ENCODE measurements at places on chromosomes 1 and 21.
A peak's percentile ranks its signal among the peaks of the same experiment; 100 is the strongest.

GRCh38 chr1:157540160-157540748 lies 12.1 kb downstream of the FCRL5 start:
- no peak for DNase-seq

- DNase-seq = no peak
These were observed 12.9 kb downstream of the FAAH start for GRCh38 chr1:46406881-46407608.

- DNase-seq = no peak
These were observed 36.4 kb downstream of the CFAP74 start for GRCh38 chr1:1967151-1967550.

- no peak for DNase-seq
These were observed 43.6 kb downstream of the SLC19A1 start for GRCh38 chr21:45498646-45499000.

DNA sequence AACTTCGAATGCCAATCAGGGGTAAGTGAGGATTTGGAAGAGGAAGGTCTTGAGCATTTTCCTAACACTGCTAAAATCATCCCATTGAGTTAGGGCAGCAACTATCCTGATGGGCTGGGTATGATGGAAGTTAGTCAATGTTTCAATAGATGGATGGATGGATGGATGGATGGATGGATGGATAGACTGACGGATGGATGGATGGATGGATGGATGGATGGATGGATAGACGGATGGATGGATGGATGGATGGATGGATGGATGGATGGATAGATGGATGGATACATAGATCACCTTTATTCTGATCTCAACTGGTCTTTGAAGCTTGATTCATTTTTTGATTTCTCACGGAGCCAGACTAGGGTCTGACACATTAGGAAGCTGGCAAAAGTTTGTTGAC lies 2.3 kb upstream of the CLDN14 start:
- DNase-seq = no peak

- no peak for DNase-seq
These were observed 590.8 kb upstream of the PRMT6 start for GRCh38 chr1:106465666-106466065.

DNA sequence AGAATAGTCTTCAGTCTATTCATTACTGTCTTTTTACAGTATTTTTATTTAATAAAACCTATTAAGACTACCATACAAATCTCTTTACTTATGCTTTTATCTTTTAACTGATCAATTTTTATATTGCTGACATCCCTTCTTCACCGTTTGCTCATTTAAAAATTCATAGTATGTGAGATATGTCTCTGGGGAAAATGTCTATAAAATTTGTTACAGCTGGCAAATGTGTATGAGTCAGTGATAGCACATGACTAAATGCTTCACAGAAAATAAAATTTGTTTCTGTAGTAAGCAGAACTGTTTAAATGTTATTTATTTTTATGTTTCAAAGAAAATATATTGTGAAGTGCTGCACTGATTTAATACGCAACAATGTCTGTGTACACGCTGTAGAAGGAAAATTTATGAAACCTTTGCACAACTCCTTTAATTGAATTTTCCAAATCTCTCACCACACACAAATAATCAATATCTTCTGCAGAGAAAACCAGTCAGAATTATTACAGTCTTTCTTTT lies 74.2 kb downstream of the ITGB3BP start:
- no peak for DNase-seq

DNA sequence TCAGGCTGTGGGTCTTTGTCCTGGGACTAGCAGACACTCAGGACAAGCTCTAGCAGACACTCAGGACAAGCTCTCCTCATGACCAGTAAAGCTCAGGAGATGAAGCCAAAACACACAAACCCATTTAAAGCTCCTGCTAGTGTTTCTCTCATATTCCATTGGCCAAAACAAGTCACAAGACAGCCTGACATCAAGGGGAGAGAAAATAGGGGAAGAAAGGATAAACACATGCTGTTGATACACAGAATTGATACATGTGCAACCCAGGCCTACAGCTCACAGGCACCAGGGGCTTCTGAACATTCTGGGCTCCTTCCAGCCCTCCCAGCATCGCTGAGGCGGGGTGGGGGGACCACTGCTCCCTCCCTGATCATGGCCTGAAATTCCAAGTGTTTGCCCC lies 35.3 kb downstream of the ATF3 start:
- no peak for DNase-seq

DNA sequence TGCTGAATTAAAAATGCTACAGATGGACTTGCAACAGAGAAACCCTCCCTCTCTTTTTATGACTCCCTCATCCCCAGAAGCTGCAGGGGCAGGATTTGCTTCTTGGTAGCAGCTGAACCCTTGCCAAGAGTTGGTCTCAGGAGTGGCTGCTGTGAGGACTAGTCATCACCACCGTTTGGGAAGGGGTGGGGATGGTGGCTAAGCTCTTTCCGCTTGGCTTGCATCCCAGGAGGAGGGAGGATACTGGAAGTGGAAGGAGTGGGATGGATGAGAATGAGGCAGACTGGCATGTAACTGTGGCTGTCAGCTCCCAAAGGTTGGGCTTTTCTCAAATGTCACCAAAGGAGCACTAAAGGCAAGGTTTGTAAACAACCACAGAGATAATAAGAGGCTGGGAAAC lies 50.8 kb upstream of the COL24A1 start:
- no peak for DNase-seq

- DNase-seq = no peak
These were observed 111.5 kb downstream of the SEC16B start for GRCh38 chr1:177858332-177858821.

DNA sequence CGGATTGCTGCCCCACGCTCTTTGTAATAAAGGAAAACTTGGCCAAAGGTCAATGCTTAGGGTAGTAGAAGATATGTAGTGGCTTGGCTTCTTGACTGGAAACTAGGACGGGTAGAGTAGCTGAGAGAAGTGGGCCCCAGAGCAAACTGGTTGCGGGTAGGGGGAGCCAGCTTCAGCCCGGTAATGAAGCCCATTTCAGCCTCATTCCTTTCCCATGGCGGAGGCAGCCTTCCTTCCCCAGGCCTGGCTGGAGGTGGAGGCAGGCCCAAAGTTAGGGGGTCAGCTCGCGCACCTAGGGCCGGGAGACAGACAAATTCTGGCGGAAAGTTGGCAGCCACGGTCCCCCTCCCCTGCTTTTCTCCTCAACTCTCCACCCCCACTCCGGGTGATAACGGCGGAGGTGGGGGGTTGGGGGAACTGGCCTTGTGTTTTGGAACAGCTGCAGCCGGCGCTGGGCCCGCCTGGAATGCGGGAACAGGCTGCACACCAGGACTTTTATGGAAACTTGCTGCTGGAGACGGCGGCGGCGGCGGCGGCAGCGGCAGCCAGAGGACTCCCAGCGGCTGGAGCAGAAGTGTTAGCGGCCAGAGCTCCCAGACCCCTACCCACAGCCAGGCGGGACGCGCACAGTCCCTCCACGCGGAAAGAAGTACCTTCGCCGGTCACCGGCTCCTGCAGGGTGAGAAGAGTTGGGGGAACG lies at the start of gene NEXN:
Gene NEXN, plus strand, starts transcription at position 544 of the 700 bp plus-strand sequence. CDS start 27,483 bp downstream, outside the sequence.
- peak; percentile 33 for DNase-seq

- DNase-seq = no peak
These were observed 288.5 kb downstream of the TPR start for GRCh38 chr1:186086583-186086982.

- no peak for DNase-seq
These were observed 3.3 kb upstream of the TMEM240 start for GRCh38 chr1:1543706-1544099.

- DNase-seq = no peak
These were observed 117.2 kb downstream of the BRINP2 start for GRCh38 chr1:177287994-177288393.

DNA sequence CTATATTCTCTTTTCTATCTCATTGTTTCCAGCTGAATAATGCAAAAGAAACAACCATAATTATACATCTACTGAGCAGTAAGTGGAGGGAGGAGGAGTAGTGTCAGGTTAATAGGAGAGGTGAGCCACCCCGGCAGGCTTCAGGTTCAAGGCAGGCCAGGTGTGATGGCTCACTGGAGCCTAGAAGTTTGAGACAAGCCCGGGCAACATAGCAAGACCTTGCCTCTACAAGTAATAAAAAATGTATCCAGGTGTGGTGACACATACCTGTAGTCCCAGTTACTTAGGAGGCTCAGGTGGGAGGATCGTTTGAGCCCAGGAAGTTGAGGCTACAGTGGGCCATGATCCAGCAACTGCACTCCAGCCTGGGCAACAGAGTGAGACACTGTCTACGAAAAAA lies 1.9 kb upstream of the DIP2A start:
- DNase-seq = no peak

- DNase-seq = no peak
These were observed 99.7 kb downstream of the GLIS1 start for GRCh38 chr1:53639251-53639763.

DNA sequence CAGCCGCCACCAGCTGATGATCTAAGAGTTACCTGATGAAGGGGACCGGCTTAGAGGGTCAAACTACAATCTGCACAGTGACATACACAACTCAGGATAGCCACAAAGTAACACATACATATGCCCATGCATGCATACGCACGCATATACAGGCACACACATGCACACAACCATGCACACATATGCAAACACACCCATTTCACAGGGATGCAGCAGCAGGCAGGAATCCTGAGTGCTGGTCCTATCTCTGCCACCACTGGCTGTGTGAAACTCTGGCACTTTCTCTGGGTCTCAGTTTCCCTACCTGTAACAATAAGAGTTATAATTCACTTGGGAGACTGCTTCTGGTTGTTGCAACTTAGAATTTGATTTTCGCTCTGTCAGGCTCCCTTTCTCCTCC lies 520.2 kb downstream of the PTPRU start:
- DNase-seq = no peak

DNA sequence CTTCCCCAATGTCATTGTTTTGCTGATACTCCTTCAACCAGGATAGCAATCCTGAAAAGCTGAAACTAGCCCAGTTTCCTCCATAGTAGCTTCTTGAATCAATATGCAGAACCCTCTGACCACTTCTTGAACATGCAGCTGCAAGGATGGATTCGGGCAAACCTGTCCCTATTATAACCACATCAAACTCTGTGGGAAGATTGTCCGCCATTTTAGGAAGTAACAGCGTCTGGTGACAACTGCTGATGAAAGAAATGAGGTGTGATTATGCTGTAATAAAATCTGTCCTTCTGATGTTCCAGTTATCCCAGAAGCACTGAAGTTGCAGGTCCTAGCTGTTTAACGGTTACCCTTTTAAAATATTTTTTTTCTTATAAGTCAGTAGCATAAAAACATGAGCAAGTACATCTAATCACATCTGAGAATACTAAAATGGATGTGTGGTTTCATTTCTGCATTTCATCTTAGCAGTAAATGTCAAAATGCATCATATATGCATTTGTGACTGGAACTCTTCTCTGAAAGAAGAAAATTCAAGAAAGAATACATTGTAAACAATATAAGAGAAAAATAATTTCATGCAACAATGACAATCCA lies 4.5 kb downstream of the CHML start:
- DNase-seq = no peak

DNA sequence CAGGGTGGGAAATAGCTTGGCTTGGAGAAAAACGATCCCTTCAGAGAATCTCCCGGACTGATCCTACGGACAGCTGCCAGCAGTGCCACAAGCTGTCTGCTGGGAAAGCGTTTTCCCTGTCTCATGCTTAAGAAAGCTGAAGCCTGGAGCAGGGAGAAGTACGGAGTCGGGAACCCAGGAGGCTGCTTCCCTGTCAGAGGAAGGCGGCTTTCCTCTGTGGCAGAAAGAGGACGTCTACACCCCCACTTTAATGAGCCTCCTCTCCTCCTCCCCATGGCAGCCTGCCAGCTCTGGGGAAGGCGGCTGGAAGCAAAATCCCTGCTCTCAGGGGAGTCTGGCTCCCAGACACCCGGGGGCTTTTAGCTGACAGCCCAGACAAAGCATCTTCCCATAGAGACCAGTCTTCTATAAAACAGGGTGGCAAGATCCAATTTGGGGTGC lies 7.3 kb downstream of the KIF21B start:
- DNase-seq = no peak

DNA sequence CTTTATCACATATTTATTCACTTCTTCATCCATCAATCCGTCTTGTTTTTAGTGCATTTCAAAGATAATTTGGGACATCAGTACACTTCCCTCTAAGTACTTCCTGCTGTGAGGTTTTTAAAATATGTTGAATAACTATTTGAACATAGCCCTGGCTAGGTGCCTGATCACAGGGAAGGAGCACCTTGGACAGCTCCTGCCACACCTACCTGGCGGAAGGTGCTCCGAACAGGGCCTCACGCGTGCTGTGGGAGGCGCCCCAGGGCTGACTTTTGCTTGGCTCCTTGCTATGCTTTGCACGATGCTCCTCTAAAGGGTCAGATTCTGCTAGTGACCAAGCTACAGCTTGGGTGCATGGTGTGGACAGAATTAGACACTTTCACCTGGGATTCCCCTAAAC lies 4.9 kb upstream of the ATXN7L2 start:
- no peak for DNase-seq

GRCh38 chr1:21355956-21356355 lies 65.7 kb upstream of the ECE1 start:
- DNase-seq = no peak

- DNase-seq = no peak
These were observed 14.2 kb upstream of the GNG12 start for GRCh38 chr1:67847466-67847865.

GRCh38 chr1:67685558-67686266 lies 711 bp downstream of the GADD45A start:
- no peak for DNase-seq

GRCh38 chr21:25872271-25872670 lies 137.5 kb downstream of the GABPA start:
- DNase-seq = no peak

- no peak for DNase-seq
These were observed 20.6 kb downstream of the VWA5B1 start for GRCh38 chr1:20311289-20311688.

GRCh38 chr1:167900907-167901306 lies 13.0 kb downstream of the ADCY10 start:
- no peak for DNase-seq

DNA sequence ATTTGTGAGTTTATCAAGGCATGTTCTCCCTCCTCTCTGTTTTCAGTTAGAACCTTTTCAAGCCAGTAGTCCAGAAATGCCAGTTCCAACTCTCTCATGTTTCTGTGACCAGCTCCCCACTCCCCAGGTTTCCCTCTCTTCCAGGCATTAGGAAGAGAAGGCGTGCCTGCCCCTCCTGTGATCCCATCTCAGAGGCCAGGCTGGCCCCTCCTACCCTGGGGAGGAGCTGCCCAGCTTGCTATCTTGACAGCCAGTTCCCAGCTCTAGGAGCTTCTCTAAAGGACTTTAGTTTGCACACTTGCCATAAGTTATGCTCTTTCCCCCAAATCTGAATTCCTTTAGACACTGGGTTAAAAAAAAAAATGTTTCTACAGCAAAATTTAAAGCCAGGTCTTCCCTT lies 8.9 kb downstream of the HYI start:
- no peak for DNase-seq

Data from iPS DF 6.9 (cell line).